ENCODE measurements at places on chromosomes 1 and 21.

GRCh38 chr1:245332513-245332912 is 177.7 kb downstream of the KIF26B start:
- DNase-seq = no peak

DNA sequence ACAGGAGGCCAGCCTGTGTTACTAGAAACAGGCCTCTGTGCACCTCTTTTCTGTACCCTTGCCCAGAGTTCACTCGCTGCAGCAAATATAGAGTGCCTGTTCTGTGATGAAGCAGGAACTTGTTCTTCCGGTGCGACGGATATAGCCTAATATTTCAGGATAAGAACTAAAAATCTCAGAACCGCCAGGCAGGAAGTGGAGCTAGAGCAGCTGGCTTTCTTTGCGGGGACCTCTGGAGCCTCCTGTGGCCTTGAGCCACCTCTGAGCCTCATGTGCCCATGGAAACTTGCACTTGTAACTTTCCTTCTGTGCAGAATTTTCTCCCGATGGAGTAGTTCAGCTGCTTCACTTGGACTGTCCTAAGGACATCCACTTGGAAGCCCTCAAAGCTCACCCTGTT is 44.5 kb upstream of the VAMP3 start:
- no peak for DNase-seq

DNA sequence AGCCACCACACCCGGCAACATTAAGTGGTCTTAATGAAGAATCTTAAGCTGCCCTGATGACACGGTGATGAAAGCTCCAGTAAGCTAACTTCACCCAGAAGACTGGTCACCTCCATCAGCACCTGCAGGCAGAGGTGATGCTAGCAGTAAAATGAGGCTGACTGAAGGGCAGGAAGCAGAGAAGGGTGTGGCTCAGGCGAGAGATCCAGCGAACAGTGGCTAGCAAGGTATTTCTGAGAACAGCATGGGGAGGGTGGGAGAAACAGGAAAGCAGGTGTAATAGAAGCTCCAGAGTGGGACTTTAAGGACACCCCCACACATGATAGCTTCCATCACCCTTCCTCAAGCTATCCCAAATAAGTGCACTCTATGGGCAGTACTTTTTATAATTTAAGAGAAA is 15.9 kb upstream of the DISP1 start:
- DNase-seq = no peak

DNA sequence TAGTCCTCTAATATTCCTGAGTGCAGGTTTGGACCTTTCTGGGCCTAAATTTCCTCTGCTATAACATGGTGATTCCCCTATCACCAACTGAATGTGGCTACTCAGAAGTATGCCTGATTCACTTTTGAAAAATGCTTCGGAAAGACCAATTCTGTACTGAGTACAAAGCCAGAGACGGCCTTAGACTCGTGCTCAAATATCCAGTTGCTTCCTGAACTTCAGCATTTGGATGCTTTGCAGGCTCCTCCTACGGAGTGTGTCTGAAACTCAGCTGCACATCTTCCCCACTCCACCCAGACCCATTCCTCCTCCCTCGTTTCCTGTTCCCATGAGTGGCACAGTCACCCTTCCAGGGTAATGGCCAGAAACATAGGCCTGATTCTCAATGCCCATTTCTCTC is 98.4 kb upstream of the GADD45A start:
- DNase-seq = no peak

GRCh38 chr1:156551869-156552268 is 20.5 kb downstream of the IQGAP3 start:
- no peak for DNase-seq

DNA sequence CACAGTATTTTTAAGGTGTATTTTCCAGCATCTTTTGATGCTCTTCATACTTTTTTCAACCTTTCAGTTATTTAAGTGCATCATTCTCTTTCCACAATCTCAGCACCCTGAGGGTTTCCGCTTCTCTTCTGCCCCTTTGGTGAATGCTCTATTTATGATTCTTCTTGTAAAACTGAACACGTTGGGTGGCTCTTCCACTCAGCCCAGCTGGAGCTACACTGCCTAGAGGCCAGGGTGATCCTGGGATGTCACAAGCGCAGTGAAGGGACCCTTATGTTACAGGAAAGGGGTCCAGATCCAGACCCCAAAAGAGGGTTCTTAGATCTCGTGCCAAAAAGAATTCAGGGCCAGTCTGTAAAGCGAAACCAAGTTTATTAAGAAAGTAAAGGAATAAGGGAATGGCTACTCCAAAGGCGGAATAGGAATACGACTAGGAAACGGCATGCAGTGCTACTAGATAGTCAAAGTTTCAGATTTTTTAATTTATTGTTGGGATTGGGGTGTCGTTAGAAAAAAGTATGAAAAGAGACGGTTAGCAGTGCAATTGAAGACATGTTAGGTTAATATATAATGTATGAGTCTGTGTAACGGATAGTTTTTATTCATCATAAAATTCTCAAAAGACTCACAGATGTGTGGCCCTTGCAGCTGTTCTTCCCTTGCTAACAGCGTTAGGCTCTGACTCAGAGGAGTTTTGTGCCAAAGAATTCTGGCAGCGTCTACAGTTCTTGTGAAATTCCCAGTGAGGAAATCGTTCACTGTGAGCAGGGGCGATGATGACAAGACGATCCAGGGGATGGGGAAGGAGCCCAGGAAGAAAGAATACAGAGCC is 14.4 kb upstream of the ERVH48-1 start:
- no peak for DNase-seq

- DNase-seq = no peak
Measured at GRCh38 chr1:12436817-12437599, 181.0 kb downstream of the DHRS3 start.

- DNase-seq = no peak
Measured at GRCh38 chr1:110012100-110012780, 22.2 kb upstream of the STRIP1 start.

GRCh38 chr21:29168891-29169315 is 38.5 kb downstream of the MAP3K7CL start:
- DNase-seq = peak; percentile 13

GRCh38 chr21:24561291-24561690 is 1046.0 kb downstream of the MRPL39 start:
- no peak for DNase-seq

- DNase-seq = no peak
Measured at GRCh38 chr1:96362623-96363022, 359.0 kb upstream of the PTBP2 start.

GRCh38 chr1:33985656-33986055 is 121.8 kb downstream of the HMGB4 start:
- no peak for DNase-seq

- no peak for DNase-seq
Measured at GRCh38 chr1:198794498-198794897, 155.7 kb downstream of the PTPRC start.

DNA sequence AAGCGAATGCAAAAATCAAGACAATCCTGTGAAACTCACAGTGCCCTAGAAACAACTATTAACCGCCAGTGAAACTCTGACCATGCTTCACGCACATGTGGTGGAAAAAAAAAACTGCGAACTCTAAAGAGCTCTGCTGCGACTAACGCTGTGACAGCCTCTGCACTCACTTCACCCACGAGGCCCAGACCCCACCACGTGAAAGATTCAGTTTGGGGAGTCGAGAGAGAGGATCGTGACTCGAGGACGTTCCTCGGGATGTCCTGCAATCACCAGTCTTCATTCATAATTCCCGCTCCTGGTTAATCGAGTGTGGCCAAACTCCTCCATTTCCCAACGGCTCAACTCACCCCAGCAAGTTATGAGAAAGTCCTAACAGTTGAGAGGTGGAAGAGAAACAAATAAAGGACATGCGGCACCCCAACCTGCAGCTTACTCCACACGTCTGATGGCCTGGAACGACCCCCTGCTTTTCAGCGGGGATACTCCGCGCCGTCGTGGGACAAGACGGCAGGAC is 1.1 kb downstream of the SERBP1 start:
- DNase-seq = peak; percentile 70

DNA sequence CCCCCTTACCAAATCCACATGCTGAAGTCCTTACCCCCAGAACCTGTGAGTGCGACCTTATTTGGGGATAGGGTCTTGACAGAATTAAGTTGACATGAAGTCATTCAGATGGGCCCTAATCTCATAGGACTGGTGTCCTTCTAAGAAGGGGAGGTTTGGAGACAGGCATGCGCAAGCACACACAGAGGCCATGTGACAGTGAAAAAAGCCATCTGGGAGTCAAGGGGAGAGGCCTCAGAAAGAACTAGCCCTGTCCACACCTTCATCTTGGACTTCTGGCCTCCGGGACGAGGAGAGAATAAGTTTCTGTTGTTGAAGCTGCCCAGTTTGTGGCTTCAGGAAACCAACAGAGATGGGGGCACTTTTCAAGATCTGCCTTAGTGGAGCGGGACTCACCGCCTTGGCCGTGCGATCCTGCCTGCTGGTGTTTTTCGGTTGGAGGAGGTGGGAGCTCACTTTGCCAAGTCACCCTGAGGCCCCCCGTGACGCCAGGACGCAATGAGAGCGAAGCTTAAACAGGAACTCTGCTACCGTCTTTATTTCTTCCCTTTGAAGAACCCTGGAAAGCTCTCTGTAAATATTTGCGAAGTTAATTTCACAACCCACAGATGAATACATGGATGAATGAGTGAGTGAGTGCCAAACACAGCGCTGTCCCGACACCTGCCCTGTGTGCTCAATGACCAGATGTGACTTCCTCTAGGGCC is 42.5 kb upstream of the C1orf174 start:
- DNase-seq = peak; percentile 82

All from NCI-H1417 (cell line).